ENCODE measurements at places on chromosomes 16 and 17.

- DNase-seq, result peak; percentile 28
These were observed 591 bp downstream of the NPW start for GRCh38 chr16:2019921-2020831.

DNA sequence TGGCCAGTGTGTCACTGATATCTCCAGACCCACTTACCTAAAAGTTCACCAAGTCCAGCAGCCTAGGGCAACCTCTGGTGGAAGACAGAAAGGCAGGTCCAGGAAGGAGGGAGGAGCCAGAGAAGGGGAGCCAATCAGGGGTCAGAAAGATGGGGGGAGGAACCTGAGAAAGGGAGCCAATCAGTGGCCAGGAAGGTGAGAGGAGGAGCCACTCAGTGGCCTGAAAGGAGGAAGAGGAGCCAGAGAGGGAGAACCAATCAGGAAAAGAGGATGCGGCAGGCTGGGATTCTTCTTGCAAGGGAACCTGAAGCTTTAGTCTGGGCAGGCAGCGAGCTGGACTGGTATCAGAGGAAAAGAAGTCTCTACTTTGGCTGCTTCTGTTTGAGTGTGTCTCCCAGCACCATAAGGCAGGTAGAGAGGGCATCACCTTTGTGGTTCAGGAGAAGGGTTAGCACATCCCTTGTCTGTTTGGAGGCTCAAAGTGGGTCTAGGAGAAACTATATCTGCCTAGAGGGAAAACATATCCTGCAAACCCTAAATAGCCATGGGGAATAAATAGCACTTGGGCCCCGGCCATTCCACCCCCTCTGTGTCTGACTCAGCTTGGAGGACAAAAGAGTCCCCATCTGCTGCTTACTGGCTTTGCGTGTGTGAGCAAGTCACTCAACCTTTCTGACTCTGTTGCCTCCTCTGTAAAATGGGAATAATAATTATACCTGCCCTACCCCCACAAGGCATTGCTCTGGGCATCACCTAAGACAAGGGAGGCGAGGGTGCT, 43.4 kb upstream of the CRHR1 start:
- DNase-seq, result peak; percentile 65

DNA sequence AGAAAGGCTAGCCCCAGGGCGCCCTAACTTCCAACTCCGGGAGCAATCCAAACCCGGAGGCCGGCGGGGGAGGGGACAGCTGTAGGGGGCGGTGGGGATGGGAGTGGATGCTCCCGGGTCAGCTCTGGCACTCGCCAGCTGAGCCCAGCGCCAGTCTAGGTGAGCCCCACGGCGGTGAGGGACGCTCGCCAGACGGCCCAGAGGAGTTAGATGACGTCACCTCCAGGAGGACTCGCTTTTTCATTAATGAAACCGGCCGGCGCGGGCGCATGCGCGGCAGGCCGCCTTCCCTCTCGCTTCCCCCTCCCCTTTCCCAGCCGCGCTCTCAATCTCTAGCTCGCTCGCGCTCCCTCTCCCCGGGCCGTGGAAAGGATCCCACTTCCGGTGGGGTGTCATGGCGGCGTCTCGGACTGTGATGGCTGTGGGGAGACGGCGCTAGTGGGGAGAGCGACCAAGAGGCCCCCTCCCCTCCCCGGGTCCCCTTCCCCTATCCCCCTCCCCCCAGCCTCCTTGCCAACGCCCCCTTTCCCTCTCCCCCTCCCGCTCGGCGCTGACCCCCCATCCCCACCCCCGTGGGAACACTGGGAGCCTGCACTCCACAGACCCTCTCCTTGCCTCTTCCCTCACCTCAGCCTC, at the start of gene NF1:
Gene NF1, plus strand, starts transcription at position 378 of the 636 bp plus-strand sequence. CDS start 333 bp downstream, outside the sequence.
- DNase-seq, result peak; percentile 95

GRCh38 chr17:4636474-4637100, 4.9 kb downstream of the ALOX15 start:
- no peak for DNase-seq

DNA sequence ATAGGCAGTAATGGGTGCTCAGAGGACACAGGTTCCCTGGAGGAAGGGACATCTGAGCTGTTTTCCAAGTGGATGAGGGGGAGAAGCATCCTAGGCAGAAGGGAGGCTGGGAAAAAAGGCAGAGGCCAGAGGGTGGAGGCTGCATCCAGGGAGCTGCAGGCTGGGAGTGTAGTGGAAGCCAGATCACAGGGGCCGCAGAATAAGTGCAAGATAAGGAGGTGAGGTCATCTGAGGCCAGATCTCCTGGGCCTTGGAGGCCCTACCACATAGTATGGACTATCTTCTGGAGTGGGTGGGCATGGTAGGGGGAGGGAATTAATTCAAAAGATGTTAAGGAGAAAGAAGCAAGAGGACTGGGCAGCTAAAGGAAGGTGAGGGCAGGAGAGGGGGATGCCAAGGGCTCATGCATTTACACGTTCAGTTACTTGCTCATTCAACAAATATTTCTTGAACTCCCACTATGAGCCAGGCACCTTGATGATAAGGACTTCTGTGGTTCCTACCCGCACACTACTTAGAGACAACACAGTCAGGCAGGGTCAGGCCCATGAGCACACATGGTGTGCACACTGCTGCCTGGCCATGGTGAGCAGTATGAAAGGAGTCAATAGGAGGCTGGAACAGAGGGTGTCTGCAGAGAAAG, 2.4 kb upstream of the RIPOR1 start:
- no peak for DNase-seq

DNA sequence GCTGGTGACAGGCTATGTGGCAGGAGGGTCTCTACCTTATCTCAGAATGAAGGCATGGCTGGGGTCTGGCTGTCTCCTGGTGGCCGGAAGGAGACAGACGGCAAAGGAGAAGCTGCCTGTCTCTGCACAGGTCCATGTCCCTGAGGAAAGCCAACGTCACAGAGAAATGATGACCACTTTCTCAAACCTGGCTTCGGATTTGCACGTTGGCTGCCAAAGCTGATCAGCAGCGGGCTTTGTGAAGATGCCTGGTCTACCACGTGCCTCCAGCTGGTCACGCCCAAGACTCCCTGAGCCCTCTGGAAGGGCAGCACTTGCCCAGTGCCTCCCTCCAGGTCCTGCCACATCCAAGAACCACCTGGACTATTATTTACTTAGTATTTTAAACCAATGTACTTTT, 8.4 kb downstream of the DEXI start:
- DNase-seq, result no peak

DNA sequence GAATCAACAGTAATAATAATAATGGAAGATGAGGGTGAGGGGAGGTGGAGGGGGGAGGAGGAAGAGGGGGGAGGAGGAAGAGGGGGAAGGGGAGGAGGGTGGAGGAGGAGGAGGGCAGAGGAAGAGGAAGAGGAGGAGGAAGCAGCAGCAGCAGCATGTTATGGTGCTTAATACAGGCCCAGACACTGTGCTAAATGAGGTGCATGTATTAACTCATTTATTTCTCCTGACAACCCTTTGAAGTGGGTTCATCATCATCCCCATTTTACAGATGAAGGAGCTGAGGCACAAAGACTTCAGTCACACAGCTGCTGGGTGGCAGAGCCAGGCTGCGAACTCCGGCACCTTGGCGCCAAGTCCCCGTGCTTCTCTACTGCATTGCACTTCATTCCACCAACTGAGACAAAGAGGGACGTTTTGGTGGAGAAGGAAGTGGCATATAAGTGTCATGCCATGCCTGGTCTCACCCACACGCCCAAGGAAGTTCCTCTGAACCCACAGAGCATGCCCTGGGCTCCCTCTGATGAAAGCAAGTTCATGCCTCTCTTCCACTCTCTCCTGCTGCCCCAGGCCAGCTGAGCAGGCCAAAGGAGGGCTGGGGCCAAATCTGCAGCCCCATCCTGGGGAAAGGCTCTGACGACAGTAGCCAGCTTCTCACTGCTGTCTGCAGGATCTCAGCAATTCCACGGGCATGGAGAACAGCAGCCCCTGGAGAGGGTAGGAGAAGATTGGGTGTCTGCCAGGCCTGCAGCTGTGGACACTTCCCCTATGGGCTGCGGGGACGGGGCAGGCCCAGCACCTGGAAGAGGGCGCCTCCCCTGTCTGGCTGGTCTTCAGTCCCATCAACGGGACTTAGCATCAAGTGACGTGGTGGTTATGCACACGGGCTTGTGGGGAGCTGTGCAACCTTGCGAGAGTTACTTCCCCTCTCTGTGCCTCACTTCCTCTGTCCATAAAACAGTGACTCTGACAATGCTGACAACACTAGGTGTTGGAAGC, 21.8 kb downstream of the XYLT1 start:
- DNase-seq, result no peak

DNA sequence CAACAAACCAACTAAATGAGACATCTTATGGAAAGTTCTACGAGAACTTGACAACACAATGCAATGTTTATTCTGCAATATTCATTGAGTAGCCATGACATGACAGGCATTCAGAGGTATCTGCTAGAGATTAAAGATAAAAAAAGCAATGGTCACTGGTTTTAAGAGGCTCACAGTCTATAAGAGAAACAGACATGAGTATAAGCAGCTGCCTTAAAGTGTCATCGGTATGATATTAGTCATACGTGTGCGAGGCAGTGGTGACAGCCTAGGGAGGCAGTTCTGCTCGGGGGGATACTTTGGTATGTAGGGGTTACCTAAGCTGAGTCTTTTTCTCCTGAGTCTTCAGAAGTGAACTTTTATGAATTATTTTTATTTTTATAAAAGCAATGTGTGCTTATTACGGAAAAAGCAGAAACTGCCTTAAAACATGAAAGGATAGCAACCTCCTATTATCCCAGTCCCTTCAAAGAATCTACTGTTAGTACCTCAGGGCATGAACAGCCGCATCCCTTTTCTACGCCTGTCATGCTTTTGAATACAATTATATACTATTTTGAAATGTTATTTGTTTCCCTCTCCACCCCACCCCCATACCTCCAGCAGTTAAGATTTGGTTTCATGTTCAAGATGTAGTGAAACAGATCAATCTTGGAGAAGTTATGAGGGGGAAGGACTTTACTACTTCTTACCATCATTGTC, 7.7 kb downstream of the ST6GALNAC1 start:
- DNase-seq, result no peak

DNA sequence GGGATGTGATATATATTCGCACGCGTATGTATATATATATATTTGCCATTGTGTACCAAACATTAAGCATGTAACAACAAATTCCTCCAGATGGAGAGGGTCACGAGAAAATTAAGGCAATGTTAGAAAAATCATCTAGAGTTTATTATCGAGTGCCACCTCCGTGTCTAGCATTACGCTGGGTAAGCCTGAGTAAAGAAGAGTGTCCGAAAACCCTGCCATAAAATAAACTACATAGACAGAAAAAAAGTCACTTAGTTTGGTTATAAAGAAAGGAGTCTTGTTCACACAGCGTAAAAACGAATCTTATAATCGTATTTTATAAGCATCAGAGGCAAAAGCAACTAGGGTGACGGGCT, 644 bp upstream of the RHOT1 start:
- DNase-seq, result no peak

Data from glutamatergic neuron (in vitro differentiated cells).